ENCODE measurements at places on chromosomes 12 and 14.

DNA sequence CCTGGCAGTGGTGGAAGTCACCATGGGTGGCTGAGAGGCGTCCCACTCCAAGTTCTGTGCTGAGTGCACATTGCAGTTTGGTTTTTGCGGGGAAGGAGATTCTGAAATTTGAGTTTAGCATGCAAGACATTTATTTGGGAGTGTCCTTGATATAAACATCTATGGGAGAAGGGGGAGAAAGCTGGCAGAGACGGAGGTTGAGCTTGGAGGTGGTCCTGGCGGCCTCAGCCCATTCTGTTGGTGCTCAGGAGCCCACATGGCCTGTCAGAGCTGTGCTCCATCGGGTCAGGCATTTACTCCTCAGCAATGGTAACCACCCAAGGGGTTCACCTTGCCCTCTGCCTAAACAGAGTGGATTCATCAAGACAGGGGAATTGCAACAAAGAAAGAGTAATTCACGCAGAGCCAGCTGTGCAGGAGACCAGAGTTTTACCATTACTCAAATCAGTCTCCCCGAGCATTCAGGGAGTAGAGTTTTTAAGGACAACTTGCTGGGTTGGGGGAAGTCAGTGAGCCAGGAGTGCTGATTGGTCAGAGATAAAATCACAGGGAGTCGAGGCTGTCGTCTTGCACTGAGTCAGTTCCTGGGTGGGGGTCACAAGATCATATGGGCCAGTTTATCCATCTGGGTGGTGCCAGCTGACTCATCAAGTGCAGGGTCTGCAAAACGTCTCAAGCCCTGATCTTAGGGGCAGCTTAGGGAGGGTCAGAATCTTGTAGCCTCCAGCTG lies 323.3 kb upstream of the TMEM132C start:
- H3K4me1 ChIP-seq = no peaks in the 10 kb centered on the region
- no peaks in the 10 kb centered on the region for H3K36me3 ChIP-seq
- H3K27me3 ChIP-seq = no peaks in the 10 kb centered on the region
- H3K27ac ChIP-seq = no peak overlapping the region

DNA sequence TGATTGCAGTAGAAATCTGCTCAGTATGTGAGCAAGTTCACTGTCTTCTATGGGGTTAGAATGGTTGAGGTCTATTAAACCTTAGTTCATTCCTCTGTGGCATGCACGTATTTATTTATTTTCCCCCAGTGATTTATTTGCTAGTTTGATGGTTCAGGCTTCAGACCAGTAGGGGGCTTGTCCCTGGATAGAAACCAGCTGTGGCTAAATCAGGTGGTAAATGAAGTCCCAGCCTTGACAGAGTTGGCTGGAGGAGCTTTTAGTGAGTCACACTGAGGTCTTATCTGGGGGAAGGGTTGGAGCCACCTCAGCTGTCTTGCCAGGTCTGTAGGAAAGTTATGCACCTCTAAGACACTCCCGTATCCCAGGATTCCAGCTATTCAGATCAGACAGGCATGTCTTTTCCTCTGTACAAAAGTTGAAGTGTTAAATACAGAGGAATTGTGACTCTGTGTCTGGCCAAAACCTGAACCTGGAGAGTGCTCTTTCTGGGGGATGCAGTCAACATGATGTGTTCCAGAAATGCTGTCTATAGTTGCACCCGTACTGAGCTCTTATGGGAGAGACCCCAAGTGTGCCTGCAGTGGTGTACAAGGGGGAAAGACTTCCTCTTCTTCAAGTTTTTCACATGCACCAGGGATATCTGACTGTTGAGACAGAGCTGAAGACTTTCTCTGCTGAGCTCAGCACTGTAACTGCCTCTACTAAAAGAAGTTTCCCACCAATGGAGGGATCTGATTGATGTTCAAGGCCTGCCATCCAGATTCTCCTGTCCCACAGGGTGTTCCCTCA lies 1322.1 kb downstream of the TMEM121 start:
- DNase-seq = no peak
- no peaks in the 10 kb centered on the region for H3K36me3 ChIP-seq
- no peak overlapping the region for H3K27ac ChIP-seq
- H3K4me1 ChIP-seq = peaks cover 39% of the 10 kb centered on the region

GRCh38 chr12:107372229-107372658 lies 278.9 kb upstream of the CRY1 start:
- H3K27me3 ChIP-seq = no peaks in the 10 kb centered on the region
- H3K36me3 ChIP-seq = no peaks in the 10 kb centered on the region
- H3K4me3 ChIP-seq = peak overlapping the region; percentile 44
- H3K27ac ChIP-seq = peak overlapping the region; percentile 58
- H3K4me1 ChIP-seq = peaks cover 75% of the 10 kb centered on the region
- DNase-seq = peak; percentile 22

GRCh38 chr14:57403521-57403864 lies 13.1 kb downstream of the NAA30 start:
- no peak overlapping the region for H3K4me3 ChIP-seq
- H3K4me1 ChIP-seq = peaks cover 17% of the 10 kb centered on the region
- no peak for DNase-seq
- no peaks in the 10 kb centered on the region for H3K27me3 ChIP-seq
- H3K27ac ChIP-seq = no peak overlapping the region
- peaks cover 41% of the 10 kb centered on the region for H3K36me3 ChIP-seq

DNA sequence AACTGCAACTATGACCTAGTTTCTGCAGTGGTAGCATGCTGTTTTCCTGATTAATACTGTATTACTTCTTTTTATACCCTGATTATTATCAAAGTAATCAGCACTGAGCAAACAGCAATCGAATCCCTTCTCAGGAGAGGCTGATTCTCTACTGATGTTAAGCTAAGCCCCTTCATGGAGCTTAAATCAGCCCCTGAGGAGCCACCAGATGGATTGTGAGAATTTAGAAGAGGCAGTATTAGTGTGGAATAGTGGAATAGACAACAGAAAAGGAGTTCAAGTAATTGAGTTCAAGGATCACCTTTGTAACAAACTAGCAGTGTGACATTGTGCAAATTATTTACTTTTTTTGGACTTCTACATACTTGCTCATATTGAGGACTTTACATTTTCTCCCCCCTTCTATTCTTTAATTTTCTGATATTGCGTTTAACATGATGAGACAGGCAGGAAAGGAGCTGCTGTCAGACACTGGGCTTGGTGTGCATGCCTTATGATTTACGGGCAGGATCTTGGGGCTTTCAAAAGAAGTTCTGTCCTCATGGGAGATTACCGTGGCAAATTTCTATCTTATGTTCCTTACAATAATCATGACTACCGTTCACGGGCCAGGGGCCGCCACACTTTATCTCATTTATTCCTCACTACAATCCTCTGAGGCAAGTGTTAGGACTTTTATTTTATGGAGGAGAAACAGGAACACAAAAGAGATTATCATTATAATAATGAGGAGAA lies 68.0 kb downstream of the PTPRR start:
- H3K27me3 ChIP-seq = peaks cover 2% of the 10 kb centered on the region
- no peak overlapping the region for H3K27ac ChIP-seq
- no peak overlapping the region for H3K4me3 ChIP-seq
- DNase-seq = no peak
- no peaks in the 10 kb centered on the region for H3K36me3 ChIP-seq

- DNase-seq = no peak
- no peaks in the 10 kb centered on the region for H3K27me3 ChIP-seq
- no peaks in the 10 kb centered on the region for H3K36me3 ChIP-seq
- no peak overlapping the region for H3K27ac ChIP-seq
- peaks cover 10% of the 10 kb centered on the region for H3K4me1 ChIP-seq
Measured at GRCh38 chr12:120610560-120610959, 29.4 kb upstream of the POP5 start.

DNA sequence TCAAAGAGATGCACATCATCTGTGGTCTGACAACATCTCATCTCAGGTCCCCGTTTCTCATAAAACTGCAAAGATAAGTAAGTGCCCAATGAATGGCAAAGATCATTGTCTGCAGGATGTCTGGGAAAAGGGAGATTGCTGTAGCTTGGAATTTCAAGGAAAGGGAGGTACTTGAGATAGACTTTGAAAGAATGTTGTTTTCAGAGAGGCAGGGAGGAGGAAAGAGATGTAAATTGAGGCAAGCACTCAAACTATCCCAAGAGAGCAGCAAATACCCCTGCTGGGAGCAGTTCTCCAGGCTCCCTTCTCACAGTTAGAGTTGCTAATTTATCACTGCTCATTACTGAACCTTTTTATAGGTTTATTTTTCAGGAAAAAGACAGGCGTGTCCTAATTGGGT lies 107.1 kb downstream of the MYRFL start:
- no peaks in the 10 kb centered on the region for H3K4me1 ChIP-seq
- DNase-seq = no peak
- H3K4me3 ChIP-seq = no peak overlapping the region
- H3K36me3 ChIP-seq = no peaks in the 10 kb centered on the region
- peaks cover 3% of the 10 kb centered on the region for H3K27me3 ChIP-seq

- no peaks in the 10 kb centered on the region for H3K27me3 ChIP-seq
- H3K4me1 ChIP-seq = peaks cover 52% of the 10 kb centered on the region
- no peak overlapping the region for H3K4me3 ChIP-seq
- H3K27ac ChIP-seq = no peak overlapping the region
Measured at GRCh38 chr12:31300783-31301182, 25.2 kb downstream of the SINHCAF start.

DNA sequence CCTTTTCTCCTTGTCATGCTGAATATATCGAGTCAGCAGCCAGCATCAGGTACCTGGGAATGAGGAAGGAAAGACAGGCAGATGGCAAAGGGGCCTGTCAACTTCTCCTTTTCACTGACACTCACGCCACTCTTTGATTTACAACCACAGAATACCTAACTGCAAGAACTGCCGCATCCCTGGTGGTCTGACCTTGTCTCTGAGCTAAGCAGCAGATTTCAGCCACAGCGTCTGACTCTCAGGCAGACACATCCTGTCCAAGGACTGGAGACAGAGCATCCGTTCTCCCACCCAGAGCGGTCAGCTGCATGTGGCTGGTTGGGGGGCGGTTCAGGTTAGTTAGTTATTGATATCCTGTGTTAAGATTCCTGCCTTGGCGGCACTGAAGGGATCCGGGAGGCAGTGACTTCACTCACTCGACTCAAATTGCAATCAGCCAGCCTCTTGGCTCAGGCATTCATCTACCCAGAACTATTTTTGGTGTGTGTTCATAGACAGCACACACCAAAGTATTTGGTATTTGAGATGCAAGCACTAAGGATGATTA lies 11.2 kb upstream of the MAP1LC3B2 start:
- H3K4me3 ChIP-seq = no peak overlapping the region
- H3K36me3 ChIP-seq = no peaks in the 10 kb centered on the region
- DNase-seq = no peak
- H3K4me1 ChIP-seq = peaks cover 8% of the 10 kb centered on the region
- no peaks in the 10 kb centered on the region for H3K27me3 ChIP-seq
- H3K27ac ChIP-seq = no peak overlapping the region

DNA sequence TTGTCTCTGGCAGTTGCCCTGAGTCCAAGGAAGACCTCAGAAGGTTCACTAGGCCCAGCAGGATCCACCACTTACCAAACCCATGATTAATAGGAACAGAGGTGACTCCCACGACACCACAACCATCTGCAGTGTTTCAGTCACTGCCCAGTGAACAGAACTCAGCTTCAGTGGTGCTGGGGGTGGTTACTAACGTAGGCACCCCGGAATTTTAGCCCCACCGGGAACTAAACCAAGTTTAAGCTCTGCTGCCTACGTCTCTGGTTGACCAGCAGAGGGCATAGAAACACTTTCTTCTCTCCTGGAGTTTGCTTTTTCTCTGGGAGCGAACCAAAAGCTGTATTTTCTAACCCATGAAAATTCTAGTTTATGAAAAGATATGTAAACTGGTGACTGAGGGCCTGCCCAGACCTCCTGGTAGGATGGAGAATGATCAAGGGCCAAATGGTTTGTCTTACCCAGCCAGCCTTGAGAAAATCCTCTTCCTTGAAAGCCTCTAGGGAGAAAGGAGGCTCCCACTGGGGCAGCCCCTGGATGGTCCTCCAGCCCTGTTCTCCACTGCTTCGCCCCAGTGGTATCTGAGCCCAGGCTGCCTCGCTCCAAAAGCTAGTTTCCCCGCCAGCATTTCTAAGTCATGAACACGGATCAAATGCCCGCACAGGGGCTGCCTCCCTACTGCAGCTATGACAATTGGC lies 379.8 kb downstream of the DPF3 start:
- peaks cover 14% of the 10 kb centered on the region for H3K27me3 ChIP-seq
- no peak for DNase-seq
- H3K4me3 ChIP-seq = no peak overlapping the region

- H3K4me3 ChIP-seq = no peak overlapping the region
- no peak overlapping the region for H3K27ac ChIP-seq
- H3K36me3 ChIP-seq = no peaks in the 10 kb centered on the region
- no peak for DNase-seq
- no peaks in the 10 kb centered on the region for H3K27me3 ChIP-seq
- peaks cover 4% of the 10 kb centered on the region for H3K4me1 ChIP-seq
Measured at GRCh38 chr12:122966743-122967550, 684 bp upstream of the ABCB9 start.

GRCh38 chr14:95043732-95044462 lies 113.4 kb downstream of the DICER1 start:
- H3K36me3 ChIP-seq = no peaks in the 10 kb centered on the region
- peaks cover 5% of the 10 kb centered on the region for H3K27me3 ChIP-seq
- H3K27ac ChIP-seq = no peak overlapping the region
- DNase-seq = no peak
- H3K4me1 ChIP-seq = no peaks in the 10 kb centered on the region

- H3K27me3 ChIP-seq = no peaks in the 10 kb centered on the region
- H3K4me3 ChIP-seq = no peak overlapping the region
- no peaks in the 10 kb centered on the region for H3K36me3 ChIP-seq
- H3K4me1 ChIP-seq = no peaks in the 10 kb centered on the region
- no peak for DNase-seq
Measured at GRCh38 chr14:29898470-29898869, 29.2 kb downstream of the PRKD1 start.

DNA sequence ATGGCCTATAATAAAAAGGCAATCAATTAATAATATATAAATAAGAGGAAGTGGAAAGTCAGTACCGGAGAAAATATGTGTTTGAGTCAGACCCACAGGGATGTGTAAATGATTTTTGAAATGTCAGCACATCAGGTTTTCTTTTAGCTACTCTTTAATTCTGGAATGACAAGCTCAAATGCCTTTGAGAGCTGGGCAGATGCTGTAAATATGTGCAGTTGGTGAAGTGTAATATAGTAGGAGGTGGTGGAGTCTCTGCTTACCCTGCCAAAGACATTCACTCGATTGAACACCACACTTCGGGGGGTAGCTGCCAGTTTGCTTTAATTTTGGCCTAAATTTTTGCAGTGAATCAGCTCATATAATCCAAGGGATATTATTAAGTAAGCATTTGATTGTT lies 93.0 kb downstream of the PLEKHA5 start:
- no peak overlapping the region for H3K27ac ChIP-seq
- no peaks in the 10 kb centered on the region for H3K36me3 ChIP-seq
- no peak overlapping the region for H3K4me3 ChIP-seq

DNA sequence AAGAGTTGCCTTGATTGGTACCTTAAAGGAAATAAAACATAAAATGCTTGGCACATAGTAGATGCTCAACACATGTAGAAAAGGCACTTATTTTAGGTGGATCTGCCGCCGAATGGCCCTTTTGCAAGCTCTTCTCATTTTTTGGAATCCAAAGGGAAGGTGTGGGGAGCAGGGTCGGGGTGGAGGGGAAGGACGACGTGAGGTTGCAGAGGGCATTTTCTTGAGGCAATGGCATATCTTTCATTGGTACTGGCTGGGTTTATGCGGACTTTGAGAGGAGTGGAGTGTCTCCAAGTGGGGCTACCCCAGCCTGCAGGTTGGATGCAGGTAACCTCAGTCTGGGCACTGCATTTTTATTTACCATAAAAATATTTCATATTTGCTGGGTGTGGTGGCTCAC lies 8.1 kb downstream of the RTL1 start:
- H3K4me1 ChIP-seq = no peaks in the 10 kb centered on the region
- H3K36me3 ChIP-seq = no peaks in the 10 kb centered on the region
- no peak for DNase-seq
- no peak overlapping the region for H3K4me3 ChIP-seq
- H3K27ac ChIP-seq = no peak overlapping the region

Measured in activated naive CD8-positive, alpha-beta T cell treated with anti-CD3 and anti-CD28 coated beads, Interleukin-2, amount 50 U/mL, for 24 hours (primary cell).